Head of caudate nucleus (tissue), 42 donors: ENCODE measurements at places on chromosomes 4 and X.
A peak's percentile ranks its signal among the peaks of the same experiment; 100 is the strongest.

- no peak for DNase-seq
These were observed 169.0 kb downstream of the RAPGEF2 start for GRCh38 chr4:159271856-159272255.

- no peak for DNase-seq
These were observed 62.4 kb downstream of the ATXN3L start for GRCh38 chrX:13257223-13258051.

- DNase-seq = no peak
These were observed 96.5 kb downstream of the CAMK2D start for GRCh38 chr4:113665036-113665435.

DNA sequence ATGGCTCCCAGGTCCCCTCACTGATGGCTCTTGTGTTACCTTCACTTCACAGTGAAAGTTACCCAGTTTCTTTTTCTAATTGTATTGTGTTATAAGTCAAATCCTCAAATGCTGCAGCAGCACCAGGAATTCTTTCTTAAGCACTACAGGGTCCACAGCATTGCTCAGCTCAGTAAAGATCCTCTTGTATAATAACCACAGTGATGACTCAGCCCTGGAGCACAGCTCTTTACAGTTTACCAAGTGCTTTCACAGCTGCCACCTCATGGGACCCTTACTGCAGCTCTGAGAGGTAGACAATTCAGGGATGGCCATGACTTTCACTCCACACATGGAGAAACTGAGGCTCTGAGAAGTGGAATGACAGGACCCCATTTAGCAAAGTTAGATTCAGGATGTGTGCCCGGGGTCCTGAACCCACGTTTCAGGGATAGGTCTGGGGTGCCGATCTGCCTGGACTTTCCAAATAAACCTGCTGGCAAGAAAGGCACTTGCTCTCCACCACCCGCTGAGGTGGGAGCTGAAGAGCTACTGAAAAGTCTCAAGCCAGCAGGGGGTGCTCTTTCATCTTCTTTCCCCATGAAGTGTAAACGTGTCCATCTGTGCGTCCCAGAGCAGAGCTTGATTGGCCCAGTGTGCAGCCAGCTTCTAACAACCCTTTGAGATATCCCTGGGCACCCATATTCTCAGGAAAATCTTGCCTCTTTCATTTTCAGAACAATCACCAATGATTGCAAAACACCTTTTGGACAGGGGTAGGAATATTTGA lies 35.7 kb upstream of the GABRQ start:
- DNase-seq = peak; percentile 15
